ENCODE measurements at places on chromosomes 2 and 18.

DNA sequence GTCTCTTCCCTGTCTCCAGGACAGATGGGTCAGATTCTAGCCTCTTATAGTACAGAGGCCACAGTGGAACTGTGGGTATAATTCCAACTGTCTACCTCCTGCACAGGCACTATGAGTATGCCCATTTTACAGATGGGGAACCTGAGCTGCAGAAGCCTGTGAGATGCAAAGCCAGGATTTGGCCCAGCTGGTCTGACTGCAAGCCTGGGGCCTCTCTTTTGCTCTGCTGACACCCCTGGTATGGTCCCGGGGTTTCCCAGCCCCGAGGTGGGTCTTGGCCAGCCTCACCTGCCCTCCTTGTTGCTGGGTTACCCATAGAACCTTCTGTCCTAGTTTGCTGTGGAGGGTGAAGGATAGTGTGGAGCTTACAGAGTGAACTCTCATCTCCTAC lies 9.8 kb downstream of the HS6ST1 start:
- DNase-seq, result no peak

GRCh38 chr2:10826625-10827024 lies 14.0 kb upstream of the PDIA6 start:
- no peak for DNase-seq

DNA sequence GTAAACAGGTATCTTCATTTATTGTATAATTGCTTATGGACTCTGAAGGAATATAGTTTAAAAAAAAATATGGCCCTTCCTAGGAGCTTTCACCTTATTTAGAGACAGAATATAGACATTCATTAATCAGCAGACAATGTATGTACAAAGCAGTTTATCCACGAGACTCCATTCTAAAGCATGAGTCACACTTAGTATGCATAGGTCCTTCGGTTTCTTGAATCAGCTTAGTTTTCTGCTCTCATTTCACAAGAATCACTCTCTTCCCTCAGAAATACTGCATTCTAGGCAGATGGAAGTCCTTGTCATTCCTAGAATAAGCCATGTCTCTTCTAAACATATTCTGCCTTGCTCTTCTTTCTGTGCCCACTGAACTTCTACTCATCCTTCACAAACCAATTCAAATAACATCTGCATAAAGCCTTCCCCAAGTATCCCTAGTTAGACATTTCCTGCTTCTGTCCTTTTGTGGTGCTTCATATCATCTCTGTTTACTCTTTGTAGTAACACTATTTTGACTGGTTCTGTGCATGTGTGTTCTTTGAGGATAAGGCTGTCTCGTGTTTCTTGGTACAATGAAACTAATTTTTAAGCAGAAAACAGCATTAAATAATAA lies 84.5 kb downstream of the PTRHD1 start:
- DNase-seq, result no peak

DNA sequence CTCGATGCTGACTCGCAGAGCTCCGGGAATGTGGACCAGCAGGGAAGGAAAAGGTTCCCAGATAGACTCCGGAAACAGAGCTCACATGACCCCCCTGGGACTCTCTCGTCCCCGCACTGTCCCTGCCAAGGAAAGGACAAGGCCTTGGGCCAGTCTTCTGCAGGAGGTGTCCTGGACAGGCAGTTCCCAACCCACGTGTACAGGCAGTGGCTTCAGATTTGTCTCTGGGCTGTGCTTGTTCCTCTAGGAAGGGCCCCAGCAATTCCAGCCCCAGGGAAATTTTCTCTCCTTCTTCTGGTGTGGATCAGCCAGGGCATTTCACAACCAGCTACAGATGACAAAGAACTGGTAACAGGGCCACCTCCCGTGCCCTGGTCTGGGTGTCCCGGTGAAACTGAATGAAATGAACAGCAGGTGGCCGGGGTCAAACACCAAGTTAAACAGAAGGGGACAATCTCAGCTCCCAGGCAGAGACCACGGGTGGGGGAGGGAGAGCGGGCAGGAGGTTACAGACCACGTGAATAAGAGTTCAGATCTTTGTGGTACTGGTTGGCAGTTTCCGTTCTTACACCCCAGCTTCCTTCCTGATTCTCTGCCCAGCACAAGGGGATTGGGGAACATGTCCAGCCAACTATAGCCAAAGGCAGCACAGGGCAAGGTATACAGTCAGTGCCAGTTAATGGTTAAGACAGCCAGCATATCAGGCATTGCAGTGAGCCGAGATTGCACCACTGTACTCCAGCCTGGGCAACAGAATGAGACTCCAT lies 52.2 kb upstream of the CAB39 start:
- peak; percentile 72 for DNase-seq

DNA sequence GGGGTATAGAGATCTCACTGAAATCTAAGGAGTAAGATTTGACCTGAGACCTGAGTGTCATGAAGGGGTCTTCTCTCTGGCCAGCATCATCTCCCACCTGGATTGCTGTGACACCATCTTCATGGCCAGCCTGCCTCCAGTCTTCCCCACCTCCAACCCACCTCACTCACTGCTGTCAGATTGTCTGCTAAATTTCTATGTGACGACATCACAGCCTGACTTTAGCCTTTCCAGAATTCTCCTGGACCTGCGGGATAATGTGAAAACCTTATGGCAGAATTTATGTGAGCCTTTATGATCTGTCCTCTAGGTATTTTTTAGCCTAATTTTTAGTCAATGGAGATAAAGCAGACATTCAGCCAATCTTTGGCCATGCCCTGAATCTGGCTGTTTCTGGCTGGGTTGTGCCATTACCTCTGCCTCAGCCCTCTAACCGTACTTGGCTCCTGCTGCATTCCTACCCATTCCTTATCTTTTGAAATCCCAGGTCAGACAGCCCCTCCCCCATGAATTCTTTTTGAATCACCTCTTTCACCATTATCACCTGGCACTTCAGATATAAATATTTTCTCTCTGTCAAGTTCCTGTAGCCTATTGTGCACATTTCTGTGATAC lies 66.4 kb upstream of the MMADHC start:
- DNase-seq, result no peak

DNA sequence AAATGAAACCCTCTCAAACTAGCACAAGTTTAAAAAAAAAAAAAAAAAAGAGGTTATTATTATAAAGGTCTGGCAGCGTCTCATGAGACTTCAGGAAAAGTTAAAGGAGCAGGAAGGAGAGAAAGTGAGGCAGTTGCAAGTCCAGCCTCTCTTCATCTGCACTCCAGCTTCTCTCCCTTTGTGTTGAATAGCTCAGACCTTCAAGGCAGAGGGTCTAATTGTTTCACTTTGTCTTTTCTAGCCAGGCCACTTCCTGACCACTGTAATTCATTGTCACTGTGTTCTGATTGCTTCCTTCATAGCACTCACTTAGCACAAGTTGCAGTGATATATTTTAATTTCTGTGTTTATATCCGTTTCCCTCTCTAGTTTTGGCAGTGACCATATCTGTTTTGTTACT lies 99.9 kb downstream of the SPATS2L start:
- no peak for DNase-seq

- no peak for DNase-seq
Measured at GRCh38 chr18:20988726-20989125, 122.9 kb downstream of the ROCK1 start.

- DNase-seq, result no peak
Measured at GRCh38 chr2:225766431-225766830, 366.9 kb downstream of the NYAP2 start.

DNA sequence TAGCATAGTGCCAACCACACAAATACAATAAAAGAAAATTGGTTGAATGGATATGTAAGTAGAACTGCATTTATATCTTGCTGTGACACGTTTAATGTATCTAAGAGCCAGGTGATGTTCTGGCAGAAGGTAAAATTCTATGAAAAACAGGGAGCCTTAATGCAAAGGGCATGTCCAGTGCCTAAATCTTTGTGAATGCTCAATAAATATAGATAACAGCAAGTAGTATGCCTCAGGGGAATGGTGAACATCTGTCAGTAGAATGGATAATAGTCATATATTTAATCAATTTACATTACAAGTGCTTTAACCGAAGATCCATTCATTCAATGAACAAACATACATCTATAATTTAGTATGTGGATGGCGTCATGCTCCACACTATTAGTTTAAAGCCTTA lies 43.7 kb upstream of the NYAP2 start:
- DNase-seq, result no peak

GRCh38 chr2:48558456-48558855 lies 28.5 kb downstream of the STON1 start:
- no peak for DNase-seq

- DNase-seq, result no peak
Measured at GRCh38 chr2:61632276-61633169, 94.4 kb upstream of the XPO1 start.

DNA sequence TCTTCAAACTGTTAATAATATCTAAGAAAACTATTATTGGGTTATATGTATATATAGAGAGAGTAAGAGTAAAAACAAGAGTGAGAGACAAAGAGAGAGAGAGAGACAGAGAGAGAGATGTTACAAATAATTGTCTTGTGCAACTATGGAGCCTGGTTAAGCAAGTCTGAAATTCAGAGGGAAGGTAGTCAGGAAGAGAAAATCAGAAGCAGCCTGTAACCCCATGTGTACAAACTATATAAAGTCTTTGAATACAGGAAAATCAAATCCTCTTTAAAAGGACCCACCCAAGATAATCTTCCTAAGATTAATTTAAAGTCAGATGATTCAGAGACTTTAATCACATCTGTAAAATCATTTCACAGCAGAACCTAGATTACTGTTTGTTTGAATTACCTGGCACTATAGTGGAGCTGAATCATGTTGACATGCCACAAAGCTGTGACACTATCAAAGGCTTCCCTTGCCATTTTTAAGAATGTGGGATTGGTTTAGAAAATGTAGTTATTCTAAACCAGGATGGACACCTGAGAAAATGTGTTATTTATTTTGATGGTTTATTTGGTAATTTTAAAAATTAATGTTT lies 301.7 kb upstream of the FSIP2 start:
- no peak for DNase-seq

DNA sequence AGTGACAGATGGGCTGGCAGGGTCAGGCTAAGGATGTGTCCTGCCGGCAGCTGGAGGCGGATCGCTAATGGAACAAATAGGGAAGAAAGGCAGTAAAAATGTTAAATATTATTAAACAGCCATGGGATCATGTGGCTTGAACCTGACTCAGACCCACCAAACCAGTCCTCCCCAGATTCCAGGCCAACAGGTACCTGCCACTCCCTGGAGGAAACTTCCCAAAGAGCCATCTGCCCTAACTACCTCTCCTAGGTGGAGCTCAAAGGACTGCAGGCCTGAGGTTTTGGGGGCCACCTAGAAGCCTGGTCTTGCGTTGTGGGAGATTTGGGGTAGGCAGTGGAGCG lies 34.3 kb downstream of the CIB4 start:
- no peak for DNase-seq

- no peak for DNase-seq
Measured at GRCh38 chr18:23752796-23753195, 63.5 kb downstream of the LAMA3 start.

DNA sequence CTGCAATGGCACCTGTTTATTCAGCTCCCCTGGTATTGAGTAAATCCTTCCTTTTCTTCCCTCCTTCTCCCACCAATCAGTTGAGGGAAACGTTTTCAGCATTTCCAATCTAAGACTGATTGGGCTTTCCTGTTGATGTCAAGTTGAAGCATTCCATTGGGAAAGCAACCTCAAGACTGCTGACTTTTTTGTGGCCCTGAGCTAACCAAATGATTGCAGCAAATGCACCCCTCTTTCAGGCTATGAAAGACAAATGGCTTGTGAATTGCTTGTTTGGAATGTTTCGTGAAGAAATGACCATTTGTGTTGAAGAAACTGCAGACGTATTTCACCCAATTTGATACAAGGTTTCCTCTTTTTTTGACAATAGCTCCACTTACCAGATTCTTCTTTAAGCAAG lies 303.5 kb downstream of the EPHA4 start:
- no peak for DNase-seq

DNA sequence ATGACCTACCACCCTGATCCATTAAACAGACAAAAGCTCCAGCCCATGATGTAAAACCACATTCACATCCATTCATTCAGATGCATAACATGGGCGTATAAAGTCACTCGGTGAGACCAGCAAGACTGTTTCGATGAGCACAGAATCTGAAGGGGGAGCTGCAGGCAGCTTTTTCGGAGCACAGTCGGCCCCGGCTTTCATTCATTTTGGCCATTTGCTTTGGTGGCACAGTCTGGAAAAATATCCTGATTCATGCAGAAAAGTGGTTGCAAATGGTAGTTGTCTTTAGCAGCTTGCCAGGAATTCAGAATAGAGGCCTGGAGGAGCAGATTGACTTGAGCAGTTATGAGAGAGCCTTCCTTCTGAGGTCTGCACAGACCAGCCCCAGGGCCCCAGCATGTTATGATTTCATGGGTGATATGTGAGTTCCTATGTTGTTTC lies 11.2 kb downstream of the ARID5A start:
- no peak for DNase-seq

DNA sequence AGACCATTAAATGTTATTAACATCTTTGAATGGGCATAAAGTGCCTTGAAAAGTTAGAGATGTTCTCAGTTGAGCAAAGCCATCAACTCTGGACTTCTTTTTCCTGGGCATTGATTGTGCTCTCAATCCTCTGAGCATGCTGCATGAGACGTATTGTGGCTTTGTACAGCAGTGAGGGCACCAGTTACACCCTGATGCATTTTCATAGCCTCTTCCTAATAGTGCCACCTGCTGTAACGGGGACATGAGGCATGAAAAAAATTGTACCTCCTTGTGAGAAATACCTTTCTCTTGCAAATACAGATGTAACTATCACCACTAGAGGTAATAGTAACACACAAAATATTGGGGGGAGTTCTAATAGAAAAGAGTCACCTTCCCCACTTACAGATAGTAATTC lies 697.5 kb downstream of the TMEM182 start:
- DNase-seq, result no peak

- DNase-seq, result no peak
Measured at GRCh38 chr2:161269111-161269510, 39.1 kb upstream of the PSMD14 start.

DNA sequence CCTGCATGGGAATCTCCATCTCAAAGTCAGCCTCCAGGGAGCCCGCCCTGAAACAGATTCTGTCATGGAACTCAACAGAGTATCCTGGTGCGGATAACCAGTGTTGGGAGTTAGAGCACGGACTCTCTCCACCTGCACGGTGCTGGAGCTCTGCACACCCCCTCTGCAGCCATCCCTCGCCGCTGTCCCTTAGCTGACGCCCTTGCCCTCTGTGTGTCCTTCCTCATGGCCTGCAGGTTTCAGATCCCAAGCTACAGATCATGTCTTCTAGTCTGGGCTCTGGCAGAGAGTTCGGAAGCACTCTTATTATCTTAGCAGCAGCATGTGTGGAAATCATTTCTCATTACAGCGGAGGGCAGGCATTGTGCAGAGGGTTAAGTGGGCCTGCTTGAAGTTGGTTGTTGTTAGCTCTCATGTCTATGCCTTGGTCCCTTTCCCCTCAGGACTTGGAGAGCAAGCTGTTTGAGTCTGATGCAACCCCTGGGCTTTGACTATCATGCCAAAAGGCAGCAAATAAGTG lies 26.0 kb downstream of the TMEM127 start:
- DNase-seq, result no peak

- DNase-seq, result no peak
Measured at GRCh38 chr2:1246239-1246638, 167.0 kb upstream of the TPO start.

DNA sequence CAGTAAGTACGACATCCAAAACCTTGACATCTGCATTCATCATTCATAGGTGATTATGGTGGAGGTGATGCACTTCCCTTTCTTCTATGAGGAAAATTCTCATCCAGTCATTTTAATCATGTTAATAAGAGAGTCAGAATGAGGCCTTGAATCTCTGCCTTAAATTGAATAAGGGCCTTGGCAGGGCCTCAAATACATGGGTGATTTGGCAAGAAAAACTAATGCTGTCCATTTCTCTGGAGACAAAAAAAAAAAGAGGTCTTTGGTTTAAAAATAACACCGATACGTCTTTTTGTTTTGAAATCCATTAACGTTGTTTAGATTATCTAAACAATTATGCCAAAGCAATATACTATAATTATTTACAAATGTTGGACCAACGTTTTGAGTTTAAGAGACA lies 8.1 kb downstream of the COLEC12 start:
- no peak for DNase-seq
